ENCODE measurements at places on chromosomes 12 and 14.
A peak's percentile ranks its signal among the peaks of the same experiment; 100 is the strongest.

GRCh38 chr12:94219622-94220302 lies 71.4 kb downstream of the PLXNC1 start:
- DNase-seq: no peak

- peak; percentile 63 for DNase-seq
These were observed 4.1 kb downstream of the PLXNC1 start for GRCh38 chr12:94152292-94153078.

DNA sequence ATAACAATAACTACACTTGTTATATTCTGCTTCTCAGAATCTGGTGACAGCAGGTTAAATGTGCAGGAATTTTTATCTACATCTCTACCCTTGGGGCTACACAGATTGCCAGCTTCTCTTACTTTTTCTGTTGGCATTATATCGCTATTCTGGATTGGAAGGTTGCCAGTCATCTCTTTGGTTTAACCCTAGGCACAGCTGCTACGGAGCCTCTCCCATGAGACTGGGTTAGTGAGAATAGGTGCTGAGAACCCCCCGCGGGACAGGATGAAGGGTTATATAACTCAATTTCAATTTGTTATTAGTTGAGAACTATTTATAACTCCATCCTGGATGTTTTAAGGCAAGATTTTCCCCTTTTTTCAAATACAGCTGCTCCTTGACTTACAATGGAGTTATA lies 73.1 kb downstream of the ACADS start:
- no peak for DNase-seq

DNA sequence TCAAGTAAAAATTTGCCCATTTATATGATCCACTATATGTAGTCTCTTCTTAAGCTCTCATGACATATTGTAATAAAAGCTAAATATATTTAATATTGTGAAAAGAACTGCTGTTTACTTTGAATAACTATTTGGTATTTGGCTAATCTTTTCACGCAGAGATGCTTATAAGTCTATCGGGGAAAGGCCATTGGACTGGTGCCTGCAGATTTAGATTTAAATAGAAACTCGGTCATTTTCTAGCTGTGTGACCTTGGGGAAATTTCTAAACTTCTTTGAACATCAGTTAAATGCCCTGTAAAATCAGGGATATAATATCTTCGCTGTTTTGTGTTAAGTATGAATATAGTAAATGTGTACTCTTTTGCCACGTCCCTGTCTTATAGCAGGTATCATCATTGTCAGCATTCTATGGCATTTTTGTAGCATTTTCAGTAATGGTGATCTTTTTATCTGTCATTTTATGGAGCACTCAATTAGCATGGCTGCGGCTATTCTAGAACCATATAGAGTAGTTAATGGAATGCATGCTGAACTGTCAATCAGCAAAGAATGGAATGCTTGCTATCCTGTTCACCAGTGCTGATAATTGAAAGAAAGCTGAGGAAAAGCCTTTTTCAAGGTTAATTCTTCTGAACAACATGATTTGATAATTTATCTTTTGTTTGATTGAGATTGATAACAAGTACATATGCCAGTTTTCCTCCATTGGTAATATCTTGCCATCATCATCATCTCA lies 181.2 kb downstream of the TMTC2 start:
- no peak for DNase-seq

- no peak for DNase-seq
These were observed 43.7 kb upstream of the ELK3 start for GRCh38 chr12:96150442-96150841.

DNA sequence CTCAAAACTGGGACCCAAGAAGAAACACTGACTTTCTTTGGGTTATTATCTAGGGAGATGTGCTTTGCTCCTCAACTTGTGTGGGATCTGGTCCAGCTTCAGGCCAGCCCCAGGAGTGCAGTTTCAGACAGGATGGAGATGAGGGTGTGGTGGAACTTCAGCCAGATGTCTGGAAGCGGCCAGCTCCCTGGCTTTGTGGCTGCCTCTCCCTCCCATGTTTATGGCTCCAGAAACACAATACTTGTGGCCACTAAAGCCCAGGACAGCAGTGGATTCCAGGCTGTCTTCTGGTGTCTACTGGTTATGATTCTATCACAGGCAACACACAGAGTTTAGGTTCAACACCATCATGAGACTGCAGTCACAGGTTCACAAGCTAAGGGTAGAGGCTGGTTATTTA lies 44.2 kb upstream of the EMP1 start:
- DNase-seq: no peak

DNA sequence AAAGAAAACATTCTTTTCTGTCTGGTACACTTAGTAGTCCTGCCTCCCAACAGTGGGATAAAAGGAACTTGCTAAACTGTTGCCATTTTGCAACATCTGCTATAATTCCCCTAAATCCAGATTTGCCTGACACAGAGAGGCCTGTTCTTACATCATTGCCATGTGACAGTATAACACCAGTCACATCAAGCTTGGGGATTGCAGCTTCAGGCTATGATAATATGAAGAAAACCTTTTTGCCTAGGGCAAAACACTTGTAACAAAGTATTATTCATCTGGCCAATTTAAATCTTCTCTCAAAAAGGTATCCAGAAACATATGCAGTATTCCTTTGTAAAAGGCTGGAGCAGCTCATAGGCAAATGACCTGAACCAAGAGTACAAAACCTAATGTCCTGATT lies 80.9 kb upstream of the OTX2 start:
- no peak for DNase-seq

DNA sequence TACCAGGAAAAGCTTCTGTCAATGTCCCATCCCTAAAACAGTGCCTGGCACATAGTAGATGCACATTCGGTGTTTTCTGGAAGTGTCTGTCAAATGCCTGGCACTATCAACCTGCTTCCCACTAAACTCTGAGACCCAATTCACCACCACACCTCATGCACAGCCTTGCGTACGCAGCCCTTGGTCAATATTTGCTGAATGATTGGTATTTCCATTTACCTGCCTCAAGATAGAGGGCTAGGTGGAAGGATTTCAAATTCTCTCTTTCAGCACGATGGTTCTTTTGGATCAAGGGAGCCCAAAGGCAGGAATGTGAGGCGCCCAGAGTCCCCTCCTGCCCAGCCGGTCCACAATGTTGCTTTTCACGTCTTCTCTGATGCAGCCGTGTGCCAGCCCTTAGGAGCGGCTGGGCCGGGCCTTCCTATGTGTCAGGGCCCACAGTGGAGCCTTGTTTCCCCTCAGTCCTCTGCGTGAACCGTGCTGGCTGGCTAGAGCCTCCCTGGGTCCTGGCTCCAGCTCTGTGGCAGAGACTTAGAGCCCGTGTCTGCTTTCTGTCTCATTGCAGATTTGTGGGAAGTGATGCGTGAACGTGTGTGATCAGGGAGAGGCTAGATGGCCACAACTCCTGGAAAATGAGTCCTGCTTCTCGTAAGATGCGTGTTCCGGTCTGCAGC lies 99.9 kb upstream of the RFLNA start:
- DNase-seq: no peak

DNA sequence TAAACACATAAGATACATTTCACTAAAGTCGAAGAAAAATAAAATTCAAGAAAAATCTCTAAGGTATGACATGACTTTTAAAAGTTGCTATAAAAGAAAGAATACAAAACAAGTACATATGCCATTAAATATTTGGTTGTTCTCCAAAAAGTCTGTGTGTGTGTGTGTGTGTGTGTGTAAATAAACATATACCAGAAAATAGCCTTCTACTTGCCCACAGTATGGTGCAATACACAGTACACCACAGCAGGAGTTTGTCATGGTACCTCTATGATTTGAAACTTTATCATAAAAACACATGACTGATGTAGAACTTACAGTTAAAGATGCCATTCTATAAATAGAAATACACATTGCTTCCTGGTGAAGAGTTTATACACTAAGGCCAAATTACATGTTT lies 692.7 kb upstream of the MGAT4C start:
- no peak for DNase-seq

DNA sequence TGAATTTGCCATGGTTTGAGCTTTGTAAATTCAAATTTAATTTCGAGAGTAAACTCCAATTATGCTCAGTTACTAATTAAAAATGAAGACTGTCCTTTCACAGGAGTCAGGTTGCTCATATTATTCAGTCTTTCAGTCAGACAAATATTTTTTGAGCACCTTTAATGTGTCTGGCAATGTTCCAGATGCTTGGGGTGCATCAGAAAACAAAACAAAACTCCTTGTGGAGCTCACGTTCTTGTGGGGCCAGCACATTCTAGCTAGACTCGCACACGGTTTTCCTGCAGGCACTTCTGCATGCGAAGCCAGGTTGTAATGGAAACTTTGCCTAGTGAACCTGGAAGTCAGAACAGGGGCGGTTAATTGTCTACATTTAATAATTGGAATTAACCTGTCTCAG lies 64.0 kb upstream of the ATF1 start:
- DNase-seq: no peak

- peak; percentile 32 for DNase-seq
These were observed 193.6 kb upstream of the SEL1L start for GRCh38 chr14:81727218-81727617.

DNA sequence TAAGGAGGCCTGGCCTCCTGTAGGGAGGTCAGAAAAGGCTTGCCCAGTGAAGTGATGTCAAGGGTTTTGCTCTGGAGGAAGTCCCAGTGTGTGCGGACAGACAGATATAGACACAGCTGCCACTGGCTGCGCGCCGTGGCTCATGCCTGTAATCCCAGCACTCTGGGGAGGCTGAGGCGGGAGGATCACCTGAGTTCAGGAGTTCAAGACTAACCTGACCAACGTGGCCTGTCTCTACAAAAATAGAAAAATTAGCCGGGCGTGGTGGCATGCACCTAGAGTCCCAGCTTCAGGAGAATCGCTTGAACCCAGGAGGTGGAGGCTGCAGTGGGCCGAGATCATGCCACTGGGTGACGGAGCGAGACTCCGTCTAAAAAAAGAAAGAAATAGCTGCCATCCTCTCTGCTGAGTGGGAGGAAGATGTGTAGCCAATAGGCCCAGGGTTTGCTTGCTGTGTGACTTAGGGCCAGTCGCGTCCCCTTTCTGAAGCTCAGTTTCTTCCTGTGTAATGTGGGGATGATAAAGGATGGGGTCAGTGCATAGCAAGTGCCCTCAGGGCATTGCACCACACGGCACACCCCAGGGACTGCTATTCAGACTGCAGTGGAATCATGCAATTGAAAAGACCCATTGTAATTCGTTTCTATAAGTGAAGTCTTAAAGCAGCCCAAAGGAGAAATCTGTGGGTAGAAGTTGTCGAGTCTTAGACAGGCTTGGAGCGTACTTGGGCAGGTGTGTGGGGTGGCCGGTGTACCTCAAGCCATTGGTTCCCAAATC lies 18.7 kb upstream of the MLEC start:
- DNase-seq: no peak

- DNase-seq: no peak
These were observed 137.3 kb downstream of the CACNA1C start for GRCh38 chr12:2190085-2190484.

GRCh38 chr14:75539561-75540478 lies 17.6 kb downstream of the BATF start:
- no peak for DNase-seq

DNA sequence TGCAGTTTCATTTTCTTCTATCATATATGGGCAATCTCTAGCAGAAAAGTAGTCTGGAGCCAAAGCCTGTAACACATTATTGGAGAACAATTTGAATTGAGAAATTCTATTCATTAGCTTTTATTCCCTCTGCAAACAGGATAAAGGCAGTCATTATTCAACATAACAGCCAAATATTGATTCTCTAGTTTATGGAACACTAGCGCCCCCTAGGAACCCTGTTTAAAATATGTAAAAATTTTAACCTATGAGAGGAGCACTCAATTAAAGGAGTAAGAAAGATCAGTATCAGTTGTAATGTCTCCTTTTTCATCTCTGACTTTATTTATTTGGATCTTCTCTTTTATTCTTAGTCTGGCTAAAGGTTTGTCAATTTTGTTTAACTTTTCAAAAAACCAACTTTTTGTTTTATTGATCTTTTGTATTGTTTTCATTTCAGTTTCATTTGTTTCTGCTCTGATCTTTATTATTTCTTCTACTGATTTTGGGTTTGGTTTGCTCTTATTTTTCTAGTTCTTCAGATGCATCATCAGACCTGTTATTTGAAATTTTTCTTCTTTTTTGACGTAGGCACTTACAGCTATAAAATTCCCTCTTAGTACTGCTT lies 4.8 kb upstream of the LMNTD1 start:
- DNase-seq: no peak

- peak; percentile 16 for DNase-seq
These were observed 17.5 kb downstream of the DYRK4 start for GRCh38 chr12:4579305-4580102.

- DNase-seq: no peak
These were observed 236.4 kb downstream of the VRK1 start for GRCh38 chr14:97033556-97034081.

- no peak for DNase-seq
These were observed 14.5 kb upstream of the IL22 start for GRCh38 chr12:68267892-68268396.

DNA sequence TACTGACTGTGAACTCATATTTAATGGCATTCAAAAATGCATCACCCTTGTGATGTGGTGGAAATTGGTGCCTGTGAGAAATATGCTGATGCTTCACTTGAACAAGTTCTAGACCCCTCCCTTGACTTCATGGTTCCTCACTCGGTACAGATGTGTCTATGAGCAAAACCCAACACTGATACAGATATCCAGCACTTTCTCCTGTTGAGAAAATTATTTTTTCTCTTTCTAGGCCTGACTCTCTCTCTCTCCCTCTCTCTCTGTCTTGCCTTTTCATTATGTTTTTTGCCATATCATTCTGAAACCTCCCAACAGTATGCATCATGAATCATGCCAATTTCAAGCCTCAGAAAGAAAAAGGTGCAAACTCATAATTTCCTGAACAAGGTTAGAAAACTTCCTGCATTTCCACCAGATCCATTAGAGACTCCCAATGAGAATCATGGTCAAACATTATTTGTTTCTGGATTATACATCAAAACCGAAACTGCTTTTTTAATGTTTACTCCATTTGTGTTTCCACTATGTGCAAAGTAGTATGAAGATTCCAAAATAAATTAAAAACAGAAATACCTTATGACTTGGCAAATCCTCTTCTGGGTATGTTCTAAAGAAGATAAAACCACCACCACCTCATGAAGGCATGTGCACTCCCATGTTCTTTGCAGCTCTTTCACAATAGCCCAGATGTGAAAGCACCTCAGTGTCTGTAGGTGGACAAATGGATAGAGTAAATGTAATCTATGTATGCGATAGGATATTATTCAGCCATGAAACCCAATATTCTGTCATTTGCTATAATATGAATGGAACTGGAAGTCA lies 543.6 kb downstream of the TMEM121 start:
- DNase-seq: no peak

DNA sequence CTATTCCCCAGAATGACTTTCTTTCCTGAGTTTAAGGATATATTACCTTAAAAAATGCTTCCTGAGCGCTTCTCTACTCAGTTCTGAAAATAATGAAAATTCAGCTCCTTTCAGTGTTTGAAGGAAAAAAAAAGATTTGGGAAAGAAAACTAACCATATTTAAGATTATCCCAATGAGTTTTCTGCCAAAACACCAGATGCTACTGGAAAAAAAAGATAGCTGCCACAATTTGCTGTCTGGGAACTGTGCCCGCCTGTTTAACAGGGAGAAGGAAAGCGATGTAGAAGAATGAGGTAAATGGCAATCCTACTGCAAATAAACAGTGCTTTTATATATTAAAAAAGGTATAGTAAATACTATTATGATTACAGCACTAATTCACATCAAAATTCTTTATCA lies 367.6 kb upstream of the PRICKLE1 start:
- DNase-seq: no peak

Measured in NCI-H1092 treated with DMSO at 0.1 percent for 48 hours (cell line).